ENCODE measurements at places on chromosomes 7 and 10. TPM values are rescaled to one million over a fixed set of nuclear protein-coding genes. Genes with fewer than 3 reads are reported as not detected.

DNA sequence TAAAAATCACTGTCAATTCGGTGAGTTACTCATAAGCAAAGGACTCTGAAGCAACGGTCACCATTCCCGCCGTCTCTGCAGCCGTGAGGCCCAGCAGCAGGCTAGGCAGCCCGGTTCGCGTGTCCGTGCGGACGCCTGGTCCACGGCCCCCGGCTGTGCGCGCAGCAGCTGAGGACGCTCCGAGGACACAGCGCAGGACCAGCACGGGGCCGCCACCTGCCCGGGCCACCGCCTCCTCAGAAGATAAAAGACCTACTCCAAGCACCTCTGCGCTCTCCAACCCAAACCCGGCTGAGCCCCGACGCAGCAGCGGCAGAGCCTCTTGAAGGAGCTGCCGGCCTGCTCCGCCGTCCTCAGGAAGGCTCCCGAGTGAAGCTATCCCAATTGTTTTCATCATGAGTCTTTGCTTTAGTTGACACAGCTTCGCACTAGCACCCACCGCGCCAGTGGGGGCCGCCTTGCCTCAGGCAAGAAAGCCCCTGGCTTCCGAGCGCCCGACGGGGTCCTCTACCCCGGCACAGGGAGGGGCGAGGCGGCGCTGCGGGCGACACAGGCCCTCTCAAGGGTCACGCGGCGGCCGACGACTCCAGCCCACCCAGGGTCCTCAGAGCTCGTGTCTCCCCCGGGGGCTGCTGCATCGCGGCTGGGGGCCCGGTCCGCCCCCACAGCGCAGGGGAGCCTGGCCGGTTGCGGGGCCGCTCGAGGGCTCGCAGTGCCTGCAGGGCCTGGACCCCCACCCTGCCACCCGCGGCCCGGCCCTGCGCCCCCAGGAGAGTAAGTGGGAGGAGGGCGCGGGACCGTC is 16.9 kb upstream of the GPR146 start:
- no peak for DNase-seq

PRSS37 gene
- total RNA-seq: not detected

MOGAT3 gene
- total RNA-seq: not detected

DNA sequence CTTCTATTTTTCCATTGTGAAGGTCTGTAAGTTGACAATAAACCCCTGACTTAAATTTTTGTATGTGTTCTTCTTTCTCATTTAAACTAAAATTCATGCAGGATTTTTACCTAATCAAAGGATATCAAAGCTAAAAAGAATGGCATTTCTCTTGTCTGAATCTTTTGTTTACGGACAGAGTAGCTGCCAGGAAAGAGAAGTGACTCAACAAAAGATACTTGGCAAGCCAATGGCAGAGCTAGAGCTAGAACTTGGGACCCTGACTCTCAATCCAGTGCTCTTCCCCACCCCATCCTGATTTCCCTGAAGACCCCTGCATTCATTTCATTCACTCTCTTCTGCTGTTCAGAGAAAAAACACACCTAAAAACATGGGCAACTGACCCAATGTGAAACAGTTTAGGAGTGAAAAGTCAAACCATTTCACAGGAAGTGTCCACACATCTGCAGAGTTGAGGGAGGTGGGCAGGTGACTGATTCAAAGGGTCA is 40.2 kb upstream of the PDLIM1 start:
- no peak for DNase-seq

DNA sequence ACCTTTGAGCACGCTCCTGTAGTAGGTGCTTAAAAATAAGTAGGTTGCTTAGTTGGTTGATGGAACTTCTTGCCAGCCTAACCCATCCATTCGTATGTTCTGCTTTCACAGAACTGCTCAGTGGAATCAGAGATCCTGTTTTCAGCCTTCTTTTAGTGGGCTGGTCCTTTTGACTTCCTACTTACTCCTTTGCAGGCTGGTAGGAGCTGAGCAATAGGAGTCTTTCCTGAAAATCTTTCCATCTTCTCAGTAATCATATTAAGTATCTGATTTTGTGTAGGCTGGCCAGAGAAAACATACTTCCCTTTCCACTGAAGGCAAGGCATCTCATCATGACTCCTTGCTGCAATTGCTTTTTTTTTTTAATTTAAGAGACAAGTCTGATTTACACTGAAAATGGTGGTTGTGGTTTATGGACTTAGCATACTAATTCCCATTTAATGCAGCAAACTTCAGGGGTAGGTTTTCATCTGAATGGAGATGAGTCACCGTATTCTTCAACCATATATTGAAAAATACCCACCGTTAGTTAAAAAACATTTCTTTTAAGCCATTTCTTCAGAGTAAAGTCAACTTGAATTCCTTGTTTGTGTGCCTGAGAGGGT is 208.0 kb downstream of the ZNF365 start:
- DNase-seq: no peak

BHLHA15 gene
- not detected for total RNA-seq

GNAT3 gene
- not detected for total RNA-seq

DNA sequence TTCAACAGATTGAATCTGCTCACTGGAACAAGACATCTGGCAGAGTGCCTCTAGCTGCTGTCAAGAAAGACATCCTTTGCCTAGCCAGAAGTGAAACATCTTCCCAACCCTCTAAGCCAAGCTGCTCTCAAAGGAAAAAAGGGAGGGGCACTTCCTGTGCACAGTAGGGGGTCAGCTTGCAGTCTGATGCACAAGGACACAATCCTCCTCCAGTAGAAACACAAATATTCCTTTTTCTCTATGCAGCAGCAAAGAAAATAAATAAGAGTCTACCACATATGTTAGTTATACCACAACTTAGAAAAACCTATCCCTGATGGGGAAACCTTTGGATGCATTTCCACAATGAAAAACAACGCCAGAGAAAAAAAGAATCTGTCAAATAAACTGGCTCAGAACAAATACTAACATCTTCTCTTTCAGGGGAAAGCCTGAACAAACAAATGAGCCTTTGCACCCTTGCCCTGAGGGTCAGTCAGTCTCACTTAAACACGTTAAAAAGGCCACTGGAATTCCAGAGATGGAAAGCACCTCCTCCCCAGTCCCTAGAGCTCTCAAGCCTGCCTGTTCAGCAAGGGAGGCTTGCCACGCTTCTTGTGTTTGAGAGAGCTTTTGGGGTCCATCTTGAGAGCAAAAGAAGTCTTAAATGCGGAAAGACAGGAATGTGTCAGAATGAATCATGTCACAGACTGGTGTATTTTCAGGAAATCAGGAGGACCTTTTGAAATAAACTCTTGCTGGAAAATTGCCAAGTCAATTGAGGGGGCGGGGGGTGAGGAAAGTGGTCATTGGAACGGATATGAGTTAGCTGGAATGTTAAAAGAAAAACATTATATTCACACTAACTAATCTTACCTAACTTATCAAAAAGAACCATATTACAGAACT is 7.5 kb downstream of the LAMB1 start:
- no peak for DNase-seq

DNA sequence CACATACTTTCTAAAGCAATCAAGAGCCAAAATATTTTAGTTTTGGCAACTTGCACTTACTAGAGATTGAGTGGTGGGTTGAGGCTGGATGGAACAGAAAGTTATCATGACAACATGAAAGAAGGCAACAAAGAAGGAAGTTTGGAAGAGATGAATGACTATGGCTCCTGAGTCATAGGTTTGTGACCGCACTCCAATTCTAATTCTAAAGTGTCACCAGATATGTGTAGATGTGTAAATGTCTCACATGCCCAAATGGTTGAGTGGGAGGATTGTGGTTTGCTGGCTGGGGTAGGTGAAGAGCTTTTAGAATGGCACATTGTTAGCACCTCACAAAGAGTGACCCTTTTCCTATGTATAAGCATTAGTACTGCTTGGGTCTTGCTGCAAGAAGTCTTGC is 20.2 kb downstream of the TAS2R16 start:
- DNase-seq: no peak

DNA sequence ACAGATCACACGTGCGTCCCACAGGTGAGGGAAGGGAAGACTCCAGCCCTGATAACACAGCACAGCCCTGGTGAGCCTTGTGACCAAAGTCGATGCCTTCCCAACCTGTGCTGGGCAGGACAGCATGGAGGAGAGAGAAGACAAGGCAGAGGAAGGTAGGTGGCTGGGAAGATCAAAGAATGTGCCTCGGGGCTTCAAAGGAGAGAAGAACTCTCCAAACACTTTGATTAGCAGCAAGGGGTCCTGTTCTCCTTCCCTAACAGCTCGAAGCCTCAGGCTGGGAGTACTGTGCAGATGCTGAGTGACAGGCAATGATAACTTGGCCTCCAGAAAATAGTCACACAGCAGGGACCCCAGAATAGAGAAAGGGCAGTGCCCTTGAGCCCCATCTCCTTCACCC is 288.5 kb downstream of the TCERG1L start:
- DNase-seq: no peak

- no peak for DNase-seq
These were observed 130.4 kb upstream of the GHITM start for GRCh38 chr10:84008878-84009277.

DNA sequence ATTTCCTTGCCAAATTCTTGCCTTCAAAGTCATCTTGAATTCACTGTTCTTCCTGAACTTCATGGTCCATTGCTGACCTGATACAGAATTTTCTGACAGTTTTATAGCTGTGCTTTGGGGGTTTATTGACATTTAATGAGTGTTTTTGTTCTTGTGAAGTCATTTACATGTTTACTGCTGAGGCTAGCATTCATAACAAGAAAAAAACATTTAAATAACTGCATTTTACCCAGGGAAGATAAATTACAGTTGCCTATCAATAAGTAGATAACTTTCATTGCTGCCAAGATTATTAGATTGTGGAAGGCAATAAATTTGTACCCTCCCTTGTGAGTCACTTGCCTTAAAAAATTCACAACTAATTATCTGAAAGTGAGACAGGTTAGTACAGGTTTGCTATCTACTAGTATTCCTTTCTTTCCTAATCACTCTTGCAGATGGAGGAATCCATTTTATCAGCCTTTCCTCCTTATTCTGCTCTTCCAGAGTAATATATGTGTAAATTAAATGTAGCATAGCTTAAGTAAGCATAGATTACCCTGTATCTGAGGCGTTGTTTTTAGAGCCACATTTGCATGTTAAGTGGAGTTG is 178.4 kb downstream of the EXOC4 start:
- no peak for DNase-seq

GRCh38 chr10:30463944-30464451 is 30.0 kb downstream of the MAP3K8 start:
- no peak for DNase-seq

- DNase-seq: no peak
These were observed 970.2 kb downstream of the SORCS3 start for GRCh38 chr10:105611244-105611798.

DNA sequence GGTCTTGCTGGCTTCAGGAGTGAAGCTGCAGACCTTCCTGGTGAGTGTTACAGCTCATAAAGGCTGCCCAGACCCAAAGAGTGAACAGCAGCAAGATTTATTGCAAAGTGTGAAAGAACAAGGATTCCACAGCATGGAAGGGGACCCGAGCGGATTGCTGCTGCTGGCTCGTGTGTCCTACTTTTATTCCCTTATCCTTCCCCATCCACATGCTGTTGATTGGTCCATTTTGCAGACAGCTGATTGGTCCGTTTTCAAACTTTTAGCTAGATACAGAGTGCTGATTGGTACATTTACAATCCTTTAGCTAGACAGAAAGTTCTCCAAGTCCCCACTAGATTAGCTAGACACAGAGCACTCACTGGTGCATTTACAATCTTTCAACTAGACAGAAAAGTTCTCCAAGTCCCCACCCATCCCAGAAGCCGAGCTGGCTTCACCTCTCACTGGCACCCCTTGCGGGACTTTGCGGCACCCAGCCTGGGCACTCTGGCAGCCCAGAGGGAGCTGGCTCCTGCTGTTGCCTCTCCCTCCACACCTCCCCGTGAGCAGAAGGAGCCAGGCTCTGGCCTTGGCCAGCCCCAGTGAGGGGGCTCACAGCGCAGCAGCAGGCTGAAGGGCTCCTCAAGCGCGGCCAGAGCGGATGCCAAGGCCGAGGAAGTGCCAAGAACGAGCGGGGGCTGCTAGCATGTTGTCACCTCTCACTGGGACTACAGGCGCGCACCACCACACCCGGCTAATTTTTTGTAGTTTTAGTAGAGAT is 369.6 kb upstream of the POT1 start:
- DNase-seq: no peak

CALML5 gene
- total RNA-seq: 3.7 TPM

DNA sequence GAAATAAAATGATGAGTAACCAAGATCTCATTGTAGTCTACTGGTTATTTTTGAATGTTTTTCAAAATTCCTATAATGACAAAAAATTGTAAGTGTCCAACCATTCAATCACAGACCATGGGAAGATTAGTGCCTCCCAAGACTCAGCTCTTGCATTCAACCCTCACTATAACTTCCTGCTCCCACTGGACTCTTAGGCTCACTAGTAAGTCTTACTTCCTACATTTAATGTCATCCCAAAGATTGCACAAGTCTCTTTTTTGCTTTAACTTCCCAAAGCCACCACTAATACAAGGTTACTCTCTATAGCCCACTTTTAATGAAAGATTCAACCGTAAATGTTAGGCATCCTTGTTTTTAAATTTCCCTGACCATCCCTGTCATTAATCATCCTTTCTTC is 111.9 kb upstream of the NRBF2 start:
- DNase-seq: no peak

DNA sequence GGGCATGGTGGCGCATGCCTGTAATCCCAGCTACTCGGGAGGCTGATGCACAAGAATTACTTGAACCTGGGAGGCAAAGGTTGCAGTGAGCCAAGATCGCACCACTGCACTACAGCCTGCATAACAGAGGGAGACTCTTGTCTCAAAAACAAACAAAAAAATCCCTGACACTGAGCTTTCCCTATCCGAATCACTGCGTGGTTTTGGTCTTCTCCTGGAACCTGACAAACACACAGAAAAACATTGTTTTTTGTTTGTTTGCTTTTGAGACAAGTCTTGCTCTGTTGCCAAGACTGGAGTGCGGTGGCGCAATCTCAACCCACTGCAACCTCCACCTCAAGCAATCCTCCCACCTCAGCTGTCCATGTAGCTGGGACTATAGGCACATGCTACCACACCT is 50.4 kb upstream of the PTPRN2 start:
- no peak for DNase-seq

DNA sequence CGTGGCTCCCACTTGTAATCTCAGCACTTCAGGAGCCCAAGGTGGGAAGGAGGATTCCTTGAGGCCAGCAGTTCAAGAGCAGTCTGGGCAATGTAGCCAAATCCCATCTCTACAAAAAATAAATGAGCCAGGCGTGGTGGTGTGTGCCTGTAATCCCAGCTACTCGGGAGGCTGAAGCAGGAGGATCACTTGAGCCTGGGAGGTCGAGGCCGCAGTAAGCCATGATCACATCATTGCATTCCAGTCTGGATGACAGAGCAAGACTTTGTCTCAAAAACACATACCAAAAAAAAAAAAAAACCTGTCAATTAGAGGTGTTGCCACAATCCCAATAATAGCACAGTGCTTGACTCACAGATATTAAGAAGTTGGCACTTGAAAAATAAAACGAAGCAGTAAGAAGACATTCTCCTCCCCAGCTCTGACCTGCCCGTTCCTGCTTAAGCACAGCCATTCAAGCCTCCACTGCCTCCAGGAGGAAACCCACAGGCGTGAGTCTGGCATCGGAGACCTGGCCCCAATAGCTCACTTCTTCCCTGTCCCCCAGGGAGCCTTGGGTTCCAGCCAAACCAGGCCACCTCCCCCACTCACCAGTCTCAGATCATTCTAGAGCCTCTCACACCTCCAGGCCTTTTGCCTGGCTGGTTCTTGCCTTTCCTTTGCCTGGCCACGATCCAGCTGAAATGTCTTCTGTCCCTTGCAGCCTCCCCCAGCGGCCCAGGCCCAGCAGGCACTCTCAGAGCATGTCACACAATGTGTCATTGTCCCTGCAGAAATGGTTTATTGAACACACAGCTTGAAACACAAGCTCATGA is 45.3 kb upstream of the GTF2I start:
- DNase-seq: no peak

Measured in thoracic aorta (tissue), 2 donors.